ENCODE measurements at places on chromosomes 16 and 17. TPM values are rescaled to one million over a fixed set of nuclear protein-coding genes. Genes with fewer than 3 reads are reported as not detected.

PERCC1 gene
- total RNA-seq: not detected

NTN3 gene
- total RNA-seq: 0.34 TPM

GAST gene
- not detected for total RNA-seq

SLC12A3 gene
- total RNA-seq: not detected

ROGDI gene
- 12.7 TPM for total RNA-seq

PGAP6 gene
- 106 TPM for total RNA-seq

TIGD7 gene
- total RNA-seq: 4.3 TPM

KRT27 gene
- not detected for total RNA-seq

ZG16 gene
- not detected for total RNA-seq

CACNG3 gene
- not detected for total RNA-seq

ADAM11 gene
- total RNA-seq: 0.73 TPM

KCNAB3 gene
- 0.31 TPM for total RNA-seq

SGSM2 gene
- total RNA-seq: 35.6 TPM

HS3ST6 gene
- total RNA-seq: not detected

SPNS3 gene
- not detected for total RNA-seq

HNF1B gene
- total RNA-seq: not detected

RHBDL1 gene
- 0.33 TPM for total RNA-seq

TERB1 gene
- total RNA-seq: 0.46 TPM

CCL5 gene
- 0.31 TPM for total RNA-seq

TMEM100 gene
- total RNA-seq: not detected

G6PC1 gene
- total RNA-seq: not detected

PRCD gene
- 5.4 TPM for total RNA-seq

YBX2 gene
- not detected for total RNA-seq

OVCA2 gene
- total RNA-seq: 75.9 TPM

BEAN1 gene
- 0.93 TPM for total RNA-seq

AARS1 gene
- 102 TPM for total RNA-seq

LPCAT2 gene
- total RNA-seq: 64.3 TPM

TXNDC11 gene
- 31.0 TPM for total RNA-seq

IRX3 gene
- 15.6 TPM for total RNA-seq

CD300LB gene
- not detected for total RNA-seq

ITGA2B gene
- 0.33 TPM for total RNA-seq

TEKT1 gene
- total RNA-seq: not detected

CCR7 gene
- total RNA-seq: not detected

ENO3 gene
- total RNA-seq: 5.5 TPM

SPNS2 gene
- not detected for total RNA-seq

MARVELD3 gene
- not detected for total RNA-seq

GAS7 gene
- 337 TPM for total RNA-seq

SNAI3 gene
- total RNA-seq: under 0.01 TPM

CD79B gene
- 20.6 TPM for total RNA-seq

PPP1R1B gene
- not detected for total RNA-seq

KCNG4 gene
- total RNA-seq: 0.15 TPM

CLDN7 gene
- total RNA-seq: 1.2 TPM

SLFN13 gene
- 0.73 TPM for total RNA-seq

ALOX15B gene
- under 0.01 TPM for total RNA-seq

CENPX gene
- 44.3 TPM for total RNA-seq

CD300LF gene
- not detected for total RNA-seq

GSG1L gene
- total RNA-seq: not detected

NOS2 gene
- under 0.01 TPM for total RNA-seq

TBC1D3K gene
- not detected for total RNA-seq

EMC6 gene
- 34.0 TPM for total RNA-seq
